ENCODE measurements at places on chromosomes 2 and 18. TPM values are rescaled to one million over a fixed set of nuclear protein-coding genes. Genes with fewer than 3 reads are reported as not detected.

The GKN2 gene
- not detected for total RNA-seq

The KCNJ13 gene
- 0.35 TPM for total RNA-seq

The CACNB4 gene
- 3.3 TPM for total RNA-seq

The SP140 gene
- total RNA-seq = 0.54 TPM

The SERPINB11 gene
- total RNA-seq = not detected

The TP53I3 gene
- total RNA-seq = 40.2 TPM

- H3K27me3 ChIP-seq = peaks cover 36% of the 10 kb centered on the region
- H3K27ac ChIP-seq = no peak overlapping the region
- no peak for DNase-seq
- no peak overlapping the region for H3K4me3 ChIP-seq
- H3K36me3 ChIP-seq = no peaks in the 10 kb centered on the region
Observed at GRCh38 chr2:80292474-80292873, 12.1 kb downstream of the LRRTM1 start.

GRCh38 chr18:36187826-36188721, 777 bp downstream of the MOCOS start:
- H3K27ac ChIP-seq = no peak overlapping the region
- H3K4me1 ChIP-seq = peaks cover 8% of the 10 kb centered on the region
- peak overlapping the region; percentile 72 for H3K4me3 ChIP-seq
- H3K36me3 ChIP-seq = no peaks in the 10 kb centered on the region
- DNase-seq = no peak

GRCh38 chr2:240962300-240963064, 35.9 kb upstream of the SNED1 start:
- H3K27ac ChIP-seq = peak overlapping the region; percentile 83
- H3K27me3 ChIP-seq = no peaks in the 10 kb centered on the region
- no peak for DNase-seq
- peaks cover 3% of the 10 kb centered on the region for H3K4me1 ChIP-seq
- H3K4me3 ChIP-seq = no peak overlapping the region
- no peaks in the 10 kb centered on the region for H3K36me3 ChIP-seq

DNA sequence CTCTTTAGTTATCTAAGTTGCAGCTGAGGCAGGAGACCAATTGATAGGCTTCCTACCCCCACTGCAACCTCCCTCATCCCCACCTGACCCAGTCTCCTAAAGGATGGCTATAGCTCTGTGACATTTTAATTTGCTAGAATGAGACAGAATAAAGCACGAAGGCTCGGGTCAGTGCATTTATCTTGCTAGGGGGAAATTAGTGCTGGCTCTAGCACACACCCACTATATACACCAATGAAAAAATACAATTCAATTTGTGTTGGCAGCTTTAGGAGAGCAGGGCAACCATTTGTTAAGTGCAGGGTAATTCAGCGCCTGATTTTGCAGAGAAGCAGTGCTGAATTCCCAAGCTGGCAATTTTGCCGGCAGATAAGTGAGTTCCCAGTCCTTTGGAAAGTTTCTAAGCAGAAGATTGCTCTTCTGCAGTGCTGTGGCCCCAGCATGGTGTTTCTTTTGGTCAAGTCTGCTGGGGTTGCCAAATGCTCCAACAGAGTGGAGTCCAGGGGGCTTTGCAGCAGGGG, 346.0 kb downstream of the ALK start:
- no peak for DNase-seq
- no peaks in the 10 kb centered on the region for H3K36me3 ChIP-seq
- no peak overlapping the region for H3K27ac ChIP-seq
- H3K27me3 ChIP-seq = peaks cover 62% of the 10 kb centered on the region
- H3K4me1 ChIP-seq = peaks cover 5% of the 10 kb centered on the region
- H3K4me3 ChIP-seq = no peak overlapping the region

- DNase-seq = peak; percentile 40
- peaks cover 8% of the 10 kb centered on the region for H3K4me1 ChIP-seq
- peaks cover 3% of the 10 kb centered on the region for H3K27me3 ChIP-seq
- H3K36me3 ChIP-seq = no peaks in the 10 kb centered on the region
Observed at GRCh38 chr18:46281185-46282176, 177.3 kb downstream of the HAUS1 start.

GRCh38 chr2:171718720-171719119, 31.5 kb downstream of the DYNC1I2 start:
- peaks cover 20% of the 10 kb centered on the region for H3K36me3 ChIP-seq
- no peaks in the 10 kb centered on the region for H3K4me1 ChIP-seq
- H3K27me3 ChIP-seq = no peaks in the 10 kb centered on the region
- no peak for DNase-seq

DNA sequence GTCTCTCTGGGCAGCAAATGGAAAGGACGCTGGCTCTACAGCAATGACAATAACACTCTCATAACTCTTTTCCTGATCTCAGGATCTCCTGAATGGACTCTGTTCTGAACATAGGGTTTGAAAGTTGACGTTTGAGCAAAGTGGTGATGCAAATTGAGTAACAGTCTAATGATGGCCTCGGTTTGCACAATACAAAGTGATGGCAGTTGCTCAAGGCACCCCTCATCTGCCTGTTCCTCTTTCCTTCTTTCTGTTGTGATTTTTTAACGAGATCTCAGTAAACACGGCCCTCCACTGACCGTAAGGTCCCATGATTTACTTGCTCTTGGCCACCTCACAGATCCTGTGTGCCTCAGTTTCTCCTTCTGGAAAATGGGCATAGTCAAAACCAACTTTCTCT, 303.6 kb downstream of the SLC8A1 start:
- H3K36me3 ChIP-seq = peaks cover 10% of the 10 kb centered on the region
- no peak for DNase-seq
- no peak overlapping the region for H3K4me3 ChIP-seq
- no peaks in the 10 kb centered on the region for H3K4me1 ChIP-seq

- H3K36me3 ChIP-seq = no peaks in the 10 kb centered on the region
- H3K27me3 ChIP-seq = peaks cover 24% of the 10 kb centered on the region
- no peak overlapping the region for H3K4me3 ChIP-seq
- no peak overlapping the region for H3K27ac ChIP-seq
Observed at GRCh38 chr2:69275490-69275889, 111.5 kb downstream of the GFPT1 start.

- H3K4me3 ChIP-seq = no peak overlapping the region
- H3K36me3 ChIP-seq = no peaks in the 10 kb centered on the region
- no peak overlapping the region for H3K27ac ChIP-seq
- no peaks in the 10 kb centered on the region for H3K4me1 ChIP-seq
Observed at GRCh38 chr2:21233194-21233593, 109.4 kb downstream of the TDRD15 start.

DNA sequence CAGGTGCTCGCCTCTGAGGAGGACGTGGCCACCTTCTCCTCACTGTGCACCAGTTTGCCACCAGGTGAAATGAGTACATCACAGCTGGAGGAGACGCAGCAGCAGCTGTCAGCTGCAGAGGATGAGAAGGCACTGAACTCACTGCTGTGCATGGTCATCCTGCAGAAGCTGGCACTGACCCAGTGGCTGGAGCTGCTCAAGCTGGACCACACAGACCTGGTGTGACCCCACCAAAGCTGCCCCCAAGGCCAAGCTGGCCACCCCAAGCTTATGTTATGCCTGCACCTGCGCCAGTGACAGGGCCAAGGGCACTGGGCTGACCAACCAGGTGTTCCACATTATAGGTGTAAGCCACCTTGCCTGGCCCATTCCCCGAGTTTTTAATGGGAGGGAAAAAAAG, 19.3 kb downstream of the CLK1 start:
- DNase-seq = no peak
- H3K27me3 ChIP-seq = no peaks in the 10 kb centered on the region
- H3K27ac ChIP-seq = no peak overlapping the region
- no peak overlapping the region for H3K4me3 ChIP-seq
- no peaks in the 10 kb centered on the region for H3K36me3 ChIP-seq
- no peaks in the 10 kb centered on the region for H3K4me1 ChIP-seq

DNA sequence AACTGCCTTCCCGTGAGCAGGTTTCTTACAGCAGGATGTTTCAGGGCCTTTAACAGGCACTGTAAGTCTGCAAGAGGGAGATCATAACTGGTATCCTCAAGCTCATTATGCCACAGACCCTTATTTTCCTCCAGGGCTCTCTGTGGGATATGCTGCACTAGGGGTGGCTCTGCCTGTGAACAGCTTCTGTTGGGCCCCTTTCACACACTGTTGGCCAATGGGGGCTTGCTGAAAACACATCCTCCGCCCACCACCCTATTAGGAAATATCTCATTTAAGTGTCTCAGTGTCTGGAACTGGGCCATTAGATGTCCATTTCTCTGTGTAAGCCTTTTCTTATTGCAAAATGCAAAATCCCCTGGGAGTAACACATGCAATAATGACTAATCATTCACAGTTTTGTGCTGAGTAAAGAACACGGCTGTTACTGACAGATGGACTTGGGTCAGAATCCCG, 414.3 kb upstream of the HS6ST1 start:
- H3K27me3 ChIP-seq = no peaks in the 10 kb centered on the region
- H3K36me3 ChIP-seq = peaks cover 14% of the 10 kb centered on the region
- no peak overlapping the region for H3K27ac ChIP-seq

DNA sequence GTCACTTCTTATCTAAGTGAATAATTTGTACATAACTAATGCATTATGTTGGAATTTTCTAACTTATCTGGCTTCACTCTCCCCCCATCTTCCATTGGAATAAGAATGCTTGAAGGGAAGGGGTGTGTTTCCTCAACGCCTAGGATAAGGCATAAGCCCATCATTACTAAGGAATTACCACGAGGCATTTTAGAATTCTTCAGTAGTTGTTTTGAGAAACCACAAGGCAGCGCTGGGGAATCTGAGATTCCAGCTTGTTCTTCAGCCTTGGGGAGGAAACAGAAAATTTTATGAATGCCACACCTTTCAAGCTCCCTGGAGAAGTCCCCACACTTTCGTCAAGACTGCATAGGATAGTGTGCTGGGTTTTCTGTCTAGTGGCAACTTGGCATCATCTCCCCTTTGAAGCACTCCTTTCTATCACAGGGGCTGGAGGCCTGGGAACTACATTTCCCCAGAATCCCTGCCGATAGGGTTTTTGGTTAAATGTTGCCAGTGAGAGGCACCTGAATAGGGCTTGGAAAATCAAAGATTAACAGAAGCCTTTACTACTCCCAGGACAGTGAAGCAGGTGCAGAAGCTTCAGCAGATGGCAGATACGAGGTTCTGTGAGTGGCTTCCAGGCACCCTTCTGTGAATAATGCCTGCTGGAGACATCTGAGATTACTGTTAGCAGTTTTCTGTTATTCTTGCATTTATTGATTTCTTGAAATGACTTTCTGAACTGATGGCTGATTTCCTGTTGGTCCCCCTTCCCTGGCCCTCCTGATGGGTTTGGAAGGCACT, 192.7 kb upstream of the REV1 start:
- H3K27me3 ChIP-seq = peaks cover 9% of the 10 kb centered on the region
- no peak overlapping the region for H3K27ac ChIP-seq
- H3K4me1 ChIP-seq = no peaks in the 10 kb centered on the region
- no peak overlapping the region for H3K4me3 ChIP-seq
- no peak for DNase-seq

DNA sequence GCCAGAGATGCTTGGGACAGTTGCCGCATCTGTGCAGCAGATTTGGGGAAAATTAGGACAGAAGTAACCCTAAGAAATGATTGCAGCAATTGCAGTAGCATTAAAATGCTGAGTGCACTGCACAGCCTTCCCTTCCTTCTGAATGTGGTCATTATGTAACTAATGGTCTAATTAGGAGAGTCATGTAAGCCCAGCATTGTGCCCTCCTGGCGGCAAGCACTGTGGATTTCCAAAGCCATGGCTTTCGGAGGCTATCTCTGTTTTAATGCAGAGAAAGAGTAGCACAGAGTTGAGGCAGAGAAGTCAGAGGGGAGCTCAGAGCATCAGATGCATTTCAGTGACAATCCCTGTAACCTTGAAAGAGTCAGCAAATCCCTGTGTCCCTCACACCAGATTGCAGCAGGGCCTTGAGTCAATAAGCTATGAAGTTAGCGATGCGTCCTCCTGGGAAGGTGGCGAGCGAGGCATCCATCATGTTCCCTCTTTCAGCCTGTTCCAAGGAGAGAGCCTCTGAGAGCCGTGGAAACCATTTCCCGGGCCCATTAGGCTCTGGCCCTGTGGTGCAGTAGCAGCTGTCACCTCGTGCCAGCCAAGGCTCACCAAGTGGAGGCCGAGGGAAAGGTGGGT, 307.2 kb downstream of the FBXO15 start:
- peaks cover 15% of the 10 kb centered on the region for H3K4me1 ChIP-seq
- no peak for DNase-seq
- no peak overlapping the region for H3K27ac ChIP-seq
- no peak overlapping the region for H3K4me3 ChIP-seq
- peaks cover 36% of the 10 kb centered on the region for H3K27me3 ChIP-seq

GRCh38 chr2:58521803-58522554, 280.9 kb upstream of the FANCL start:
- peak overlapping the region; percentile 44 for H3K27ac ChIP-seq
- H3K27me3 ChIP-seq = no peaks in the 10 kb centered on the region
- no peak for DNase-seq

DNA sequence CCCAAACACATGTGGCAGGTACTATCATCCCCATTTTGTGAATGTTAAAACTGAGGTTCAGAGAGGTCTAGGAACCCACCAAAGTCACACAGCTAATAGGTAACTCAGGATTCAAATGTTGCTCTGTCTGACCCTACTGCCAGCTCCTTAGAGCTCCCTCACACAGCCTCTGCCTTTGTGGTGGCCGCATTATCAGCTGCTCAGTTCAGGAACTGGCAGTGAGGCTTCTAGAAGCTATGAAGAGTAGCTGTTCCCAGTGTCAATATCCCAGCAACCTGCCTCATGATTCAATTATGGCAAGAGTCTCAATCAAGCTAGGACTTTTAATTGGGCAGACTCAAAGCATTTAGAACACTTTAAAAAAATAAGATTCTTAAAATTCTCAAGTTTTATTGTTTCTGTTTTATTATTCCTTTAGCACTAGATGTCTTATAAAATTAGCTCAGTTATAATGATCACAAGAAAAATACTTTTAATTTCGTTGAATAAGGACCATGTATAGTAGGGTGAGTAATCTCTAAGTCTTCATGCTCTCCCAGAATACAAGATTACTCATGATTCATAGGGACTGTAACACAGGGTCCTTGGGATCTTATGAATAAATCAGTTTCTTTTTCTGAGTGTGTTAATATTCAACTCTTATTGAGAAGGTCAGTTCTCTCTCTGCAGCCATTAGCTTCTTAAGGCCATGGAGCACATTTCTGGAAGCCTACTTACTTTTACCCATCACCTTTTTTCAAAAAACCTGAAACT, 342.7 kb downstream of the RND3 start:
- peaks cover 40% of the 10 kb centered on the region for H3K4me1 ChIP-seq
- H3K4me3 ChIP-seq = no peak overlapping the region
- H3K27ac ChIP-seq = no peak overlapping the region
- H3K27me3 ChIP-seq = no peaks in the 10 kb centered on the region
- no peak for DNase-seq
- H3K36me3 ChIP-seq = peaks cover 10% of the 10 kb centered on the region

Data from mesothelial cell of epicardium (in vitro differentiated cells).